ENCODE measurements at places on chromosomes 7 and 10.

- no peak for ATAC-seq
Measured at GRCh38 chr7:111931016-111931517, 275.1 kb downstream of the DOCK4 start.

DNA sequence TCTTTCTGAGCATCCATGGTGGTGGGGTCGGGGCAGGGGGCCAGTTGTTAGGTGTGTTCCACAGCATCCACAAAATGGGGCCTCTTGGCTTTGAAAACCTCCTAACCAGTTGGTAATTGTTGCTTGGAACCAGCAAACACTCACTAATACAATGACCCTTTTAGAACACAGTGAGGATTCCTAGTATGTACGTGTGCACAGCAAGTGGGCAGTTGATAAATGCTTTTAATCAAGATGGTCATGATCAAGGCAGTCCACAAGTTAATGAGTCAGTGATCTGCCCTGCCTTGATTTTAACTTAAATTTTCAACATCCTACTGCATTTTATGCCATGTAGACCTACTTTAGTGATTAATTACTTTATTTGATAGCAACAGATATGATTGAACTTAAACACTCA is 103.1 kb downstream of the ETV1 start:
- ATAC-seq, result no peak

DNA sequence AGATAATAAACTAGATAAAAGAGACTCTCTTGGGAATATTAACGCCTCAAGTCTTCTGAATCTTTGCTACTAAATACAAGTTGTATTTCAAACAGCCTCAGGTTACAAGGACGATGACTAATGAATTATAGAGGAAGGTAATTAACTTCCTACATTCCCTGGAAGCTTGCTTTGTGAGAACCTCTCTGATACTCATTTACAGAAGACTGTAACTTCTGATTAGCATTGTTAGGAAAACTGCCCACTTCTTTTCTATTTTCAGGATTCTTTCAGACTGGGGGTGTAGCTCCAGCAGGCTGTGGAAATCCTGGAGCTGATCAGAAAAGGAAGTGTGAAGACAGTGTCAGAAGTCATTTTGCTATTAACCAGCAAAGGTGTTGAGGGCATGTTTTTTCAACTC is 316.7 kb upstream of the NPSR1 start:
- no peak for ATAC-seq

- no peak for ATAC-seq
Measured at GRCh38 chr10:93745408-93746065, 12.2 kb upstream of the LGI1 start.

DNA sequence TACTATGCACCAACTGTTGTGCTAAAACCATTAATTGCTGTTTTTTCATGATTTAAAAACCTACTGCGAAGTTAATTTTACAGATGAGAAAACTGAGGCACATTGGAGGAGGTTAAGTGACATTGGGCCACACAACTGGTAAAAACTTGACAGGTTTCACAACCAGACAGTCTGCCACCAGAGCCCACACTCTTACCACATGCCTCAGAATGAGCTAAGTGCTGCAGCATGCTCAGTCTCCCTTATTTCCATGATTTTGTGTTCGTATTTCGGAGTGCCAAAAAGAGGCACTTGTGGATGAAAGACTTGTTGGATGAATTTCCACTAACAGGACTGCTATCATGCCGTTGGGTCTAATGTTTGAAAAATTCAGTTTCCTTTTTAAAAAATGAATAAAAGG is 77.4 kb downstream of the PCLO start:
- no peak for ATAC-seq

DNA sequence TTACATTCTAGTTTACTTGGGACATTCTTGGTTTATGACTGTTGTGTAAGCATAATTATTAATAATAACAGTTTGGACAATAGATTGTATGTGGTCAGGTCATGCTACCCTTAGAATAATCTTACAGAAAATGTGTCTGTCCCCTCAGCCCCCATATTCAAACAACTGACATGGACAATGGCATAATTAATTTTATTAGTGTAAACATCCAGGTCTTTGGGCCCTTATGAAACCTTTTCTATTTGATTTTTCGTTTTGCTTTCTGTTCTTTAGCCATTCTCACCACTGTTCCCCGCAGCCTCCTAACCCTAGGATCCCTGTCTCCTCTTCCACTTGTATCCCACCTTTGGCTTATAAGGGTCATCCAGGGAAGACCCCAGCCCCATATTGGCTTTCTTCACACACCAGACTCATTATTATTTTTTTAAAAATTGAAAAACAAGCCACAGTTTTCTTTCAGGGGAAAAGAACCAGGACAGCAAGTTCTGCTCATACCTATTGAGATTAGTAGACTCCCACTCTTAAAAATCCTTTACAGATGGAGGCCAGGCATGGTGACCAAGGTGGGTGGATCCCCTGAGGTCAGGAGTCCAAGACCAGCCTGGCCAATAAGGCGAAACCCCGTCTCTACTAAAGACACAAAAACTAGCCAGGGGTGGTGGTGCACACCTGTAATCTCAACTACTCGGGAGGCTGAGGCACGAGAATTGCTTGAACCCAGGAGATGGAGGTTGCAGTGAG is 11.5 kb downstream of the VIM start:
- no peak for ATAC-seq

DNA sequence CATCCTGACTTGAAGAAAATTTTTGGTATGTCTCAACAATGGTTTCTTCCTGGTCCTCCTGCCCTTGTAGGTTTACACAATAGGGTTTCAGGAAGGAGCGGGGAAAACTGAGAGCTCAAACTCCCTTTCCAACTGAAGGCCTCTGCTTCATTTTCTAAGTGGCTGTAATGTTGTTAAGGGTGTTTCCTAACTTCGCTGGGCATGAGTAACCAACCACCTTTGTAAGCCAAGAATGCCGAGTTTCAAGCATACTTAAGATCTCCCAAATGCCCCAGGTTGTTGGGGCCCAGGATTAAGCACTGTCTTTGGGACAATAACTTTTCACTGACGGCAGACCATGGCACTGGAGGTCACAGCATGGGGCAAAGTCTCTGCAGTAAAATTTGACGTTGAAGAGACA is 33.6 kb upstream of the DRGX start:
- ATAC-seq, result no peak

- ATAC-seq, result no peak
Measured at GRCh38 chr10:52028523-52028858, 285.6 kb upstream of the DKK1 start.

DNA sequence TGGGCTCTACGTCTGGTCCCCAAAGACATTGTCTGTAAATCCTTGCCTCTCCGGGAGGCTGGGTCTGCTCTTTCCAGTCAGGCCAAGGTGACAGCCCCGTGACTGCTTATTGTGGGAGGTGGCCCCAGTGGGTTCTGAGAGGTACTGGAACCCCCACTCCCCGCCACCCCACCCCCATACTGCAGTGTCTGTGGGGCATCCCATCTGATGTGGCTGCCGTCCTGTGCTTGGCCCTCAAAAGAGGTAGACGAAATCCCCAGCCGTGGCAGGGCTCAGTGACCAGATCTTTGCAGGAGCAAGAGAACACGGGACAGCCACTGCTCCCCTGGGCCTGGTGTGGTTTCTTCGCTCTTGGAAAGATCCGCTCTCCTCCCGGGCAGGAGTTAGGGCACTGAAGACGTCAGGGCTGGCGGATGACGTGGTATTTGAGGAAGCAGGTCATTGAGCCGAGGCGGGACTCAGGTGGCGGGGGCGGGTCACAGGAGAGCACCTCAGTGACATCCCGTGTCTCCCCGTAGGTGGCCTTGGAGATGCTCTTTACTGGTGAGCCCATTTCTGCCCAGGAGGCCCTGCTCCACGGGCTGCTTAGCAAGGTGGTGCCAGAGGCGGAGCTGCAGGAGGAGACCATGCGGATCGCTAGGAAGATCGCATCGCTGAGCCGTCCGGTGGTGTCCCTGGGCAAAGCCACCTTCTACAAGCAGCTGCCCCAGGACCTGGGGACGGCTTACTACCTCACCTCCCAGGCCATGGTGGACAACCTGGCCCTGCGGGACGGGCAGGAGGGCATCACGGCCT is 20.7 kb downstream of the ECHDC3 start:
- ATAC-seq, result no peak

DNA sequence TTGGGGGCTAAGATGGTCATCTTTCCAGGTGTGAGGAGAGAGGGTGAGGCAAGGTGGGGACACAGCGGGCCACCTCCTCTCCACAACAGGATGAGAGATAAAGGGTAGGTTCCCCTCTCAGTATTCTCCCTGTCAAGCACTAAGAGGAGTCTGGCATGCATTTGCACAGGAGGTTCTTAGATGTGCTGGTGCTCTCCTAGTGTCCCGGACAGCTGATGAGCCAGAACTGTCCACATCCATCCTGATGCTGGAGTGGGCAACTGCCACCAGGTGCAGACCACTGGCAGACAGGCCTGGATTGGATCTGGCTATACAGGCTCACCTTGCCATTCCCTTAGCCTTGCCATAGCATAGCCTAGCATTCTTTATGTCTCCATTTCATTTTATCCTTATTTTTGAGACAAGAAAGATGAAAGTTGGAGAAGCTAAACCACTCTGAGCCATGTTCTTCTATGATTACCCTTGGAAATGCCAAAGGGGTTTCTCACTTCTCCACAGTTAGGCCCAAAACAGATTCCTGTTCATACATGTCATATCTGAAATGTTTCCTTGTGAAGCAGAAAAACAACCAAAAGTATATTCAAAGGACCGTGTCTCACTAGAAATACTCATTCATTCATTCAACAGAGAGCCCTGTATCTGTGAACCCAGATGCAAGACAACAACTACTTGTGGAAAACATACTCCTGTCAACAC is 48.8 kb upstream of the ANTXRL start:
- ATAC-seq, result no peak

DNA sequence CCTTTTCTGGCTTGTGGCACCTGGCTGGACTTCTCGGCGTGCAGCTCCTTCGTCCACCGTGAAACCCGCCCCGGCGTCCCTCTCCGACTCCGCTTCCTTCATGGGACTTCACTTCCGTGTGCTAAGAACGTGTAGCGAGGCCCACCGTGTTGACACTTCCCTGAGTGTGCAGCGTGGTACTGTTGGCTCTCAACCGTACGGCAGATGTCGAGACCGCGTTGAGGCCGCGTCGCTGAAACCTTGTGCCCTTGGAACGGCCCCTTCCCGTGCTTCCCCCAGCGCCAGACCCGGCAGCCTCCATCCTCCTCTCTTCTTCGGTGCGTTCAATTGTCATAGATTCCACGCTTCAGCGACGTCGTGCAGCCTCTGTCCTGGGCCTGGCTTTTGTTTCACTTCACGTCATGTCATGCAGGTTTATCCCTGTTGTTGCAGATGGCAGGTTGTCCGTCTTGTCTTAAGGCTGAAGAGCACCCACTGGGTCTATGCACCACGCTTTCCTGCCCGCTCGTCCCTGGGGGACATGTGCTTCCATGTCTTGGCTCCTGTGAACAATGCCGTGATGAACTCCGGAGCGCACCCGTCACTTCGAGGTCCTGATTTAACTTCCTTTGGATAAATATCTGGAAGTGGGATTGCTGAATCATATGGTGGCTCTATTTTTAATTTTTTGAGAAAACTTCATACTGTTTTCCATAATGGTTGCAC is 465.3 kb downstream of the DNAJB6 start:
- ATAC-seq, result no peak

DNA sequence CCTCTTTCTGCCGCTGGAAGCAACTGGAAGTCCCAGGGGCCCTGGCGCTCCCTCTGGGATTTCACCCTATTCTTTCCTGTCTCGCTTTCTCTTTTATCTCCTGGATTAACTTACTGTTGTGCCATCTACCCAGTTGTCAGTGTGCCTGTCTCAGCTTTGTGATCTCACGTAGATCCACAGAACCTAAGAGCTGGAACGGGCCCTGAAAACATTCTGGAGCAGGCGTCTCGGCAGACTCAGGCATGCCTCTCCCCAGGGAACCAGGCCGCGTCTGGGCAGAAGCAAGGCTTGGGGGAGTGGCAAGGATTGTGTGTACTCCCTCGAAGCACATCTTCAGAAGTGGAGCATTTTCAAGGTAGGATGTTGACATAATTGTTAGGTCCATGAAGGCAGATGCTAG is 87.2 kb downstream of the KCNMA1 start:
- ATAC-seq, result no peak

GRCh38 chr10:128540128-128540762 is 414.0 kb upstream of the MKI67 start:
- ATAC-seq, result no peak

- peak; percentile 24 for ATAC-seq
Measured at GRCh38 chr7:66921396-66921917, 432 bp downstream of the TMEM248 start.

- no peak for ATAC-seq
Measured at GRCh38 chr10:6786579-6787031, 206.5 kb upstream of the PRKCQ start.

DNA sequence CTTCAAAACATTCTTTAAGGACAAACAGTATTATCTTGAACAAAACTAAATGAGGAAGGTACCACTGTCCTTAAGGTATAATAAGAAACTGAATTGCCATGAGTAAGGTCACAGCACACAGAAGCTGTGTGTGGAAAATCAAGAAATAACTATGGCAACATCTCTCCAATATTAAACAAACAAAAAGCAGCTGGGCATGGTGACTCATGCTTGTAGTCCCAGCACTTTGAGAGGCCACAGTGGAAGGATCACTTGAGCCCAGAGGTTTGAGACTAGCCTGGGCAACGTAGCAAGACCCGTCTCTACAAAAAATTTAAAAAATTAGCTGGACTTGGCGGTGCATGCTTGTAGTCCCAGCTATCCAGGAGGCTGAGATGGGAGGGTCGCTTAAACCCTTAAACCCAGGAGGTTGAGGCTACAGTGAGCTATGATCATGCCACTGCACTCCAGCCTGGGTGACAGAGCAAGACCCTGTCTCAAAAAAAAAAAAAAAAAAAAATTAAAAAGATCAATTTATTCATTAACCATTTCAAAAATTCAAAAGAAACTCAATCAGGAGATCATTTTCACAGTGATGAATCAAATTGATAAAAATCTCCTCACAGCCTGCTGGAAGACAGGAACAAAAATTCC is 195.4 kb downstream of the SKIDA1 start:
- ATAC-seq, result peak; percentile 63

DNA sequence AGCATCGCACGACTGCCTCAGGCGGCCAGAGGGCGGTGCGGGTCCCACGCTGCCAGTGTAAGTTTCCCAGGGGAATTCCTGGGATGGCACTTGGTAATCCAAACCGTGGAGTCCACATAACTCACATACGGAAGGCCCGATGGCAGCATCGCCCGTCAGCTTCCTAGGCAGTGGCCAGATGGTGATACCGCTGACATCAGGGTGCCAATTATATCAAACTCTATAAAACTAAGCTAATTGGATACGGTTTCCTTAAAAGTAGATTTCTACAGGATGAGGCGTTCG is 189.8 kb downstream of the CELF2 start:
- ATAC-seq, result no peak

DNA sequence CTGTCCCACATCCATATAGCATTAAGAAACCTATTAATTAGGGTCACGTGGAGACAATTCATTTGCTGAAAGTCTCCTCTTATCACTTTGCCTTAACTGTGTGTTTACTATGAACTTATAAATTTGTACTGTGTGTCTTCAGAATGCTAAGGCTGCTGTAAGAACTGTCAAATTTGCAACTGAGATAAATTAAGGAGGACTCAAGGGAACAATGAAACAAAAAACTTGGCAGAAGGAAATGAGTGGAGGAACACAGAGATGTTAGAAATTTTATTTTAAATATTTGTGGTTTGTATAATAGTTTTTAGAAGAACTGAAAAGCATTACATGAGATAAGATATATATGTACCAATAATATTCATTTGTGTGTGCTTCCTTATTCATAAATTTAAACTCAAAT is 1005.3 kb upstream of the SORCS1 start:
- ATAC-seq, result no peak

GRCh38 chr10:50991456-50992355 is 82.6 kb upstream of the PRKG1 start:
- ATAC-seq, result peak; percentile 65
